Astrocyte of the spinal cord (primary cell): ENCODE measurements at places on chromosomes 3 and 15.

DNA sequence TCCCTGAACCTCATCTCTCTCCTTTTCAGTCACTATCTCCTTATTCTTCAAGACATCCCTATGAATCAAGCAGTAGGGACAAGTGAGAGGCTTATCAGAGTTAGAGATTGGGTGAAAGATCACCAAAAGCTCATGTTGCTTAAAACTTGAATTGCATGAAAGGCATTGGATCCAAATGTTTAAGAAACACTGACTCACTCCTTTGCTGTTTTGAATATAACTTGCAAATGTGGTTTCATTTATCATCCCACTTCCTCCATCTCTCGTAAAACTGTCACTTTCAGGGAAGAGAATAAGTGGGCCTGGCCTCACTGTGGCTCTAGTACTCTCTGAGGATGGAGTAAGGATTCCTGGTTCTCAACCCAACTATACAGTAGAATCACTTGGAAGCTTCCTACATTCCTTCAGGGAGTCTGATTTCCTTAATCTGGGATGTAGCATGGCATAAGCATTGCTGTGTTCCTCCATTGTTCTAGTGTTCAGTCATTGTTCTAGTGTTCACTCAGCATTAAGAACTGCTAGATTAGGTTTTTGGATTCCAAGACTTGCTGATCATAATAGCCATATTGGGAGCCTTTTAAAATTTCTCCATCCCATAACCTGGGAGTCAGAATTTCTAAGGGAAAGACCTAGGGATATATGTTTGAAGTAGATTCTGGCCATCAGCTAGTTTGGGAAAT, 171.8 kb downstream of the TMEM108 start:
- DNase-seq, result peak; percentile 56

DNA sequence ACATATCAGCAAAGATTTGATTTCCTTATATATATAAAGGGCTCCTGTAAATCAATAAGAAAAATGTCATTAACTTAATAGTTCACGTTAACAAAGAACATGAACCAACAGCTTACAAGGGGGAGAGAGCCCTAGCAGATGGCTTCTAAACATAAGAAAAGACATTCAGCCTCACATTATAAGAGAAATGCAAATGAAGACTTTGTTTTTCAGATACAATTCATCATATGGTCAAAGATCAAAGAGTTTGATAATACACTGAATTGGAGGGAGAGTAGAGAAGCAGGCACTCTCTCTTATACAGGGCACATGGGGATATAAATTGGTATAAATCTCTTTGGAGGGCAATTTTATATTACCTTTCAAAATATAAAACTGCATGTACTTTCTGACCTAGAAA, 21.1 kb downstream of the RBP2 start:
- no peak for DNase-seq

- DNase-seq, result no peak
Measured at GRCh38 chr15:78092261-78093041, at the start of gene SH2D7. TSS of gene SH2D7 (plus strand) at chr15:78092561. CDS start at chr15:78092585, 24 bp downstream.

DNA sequence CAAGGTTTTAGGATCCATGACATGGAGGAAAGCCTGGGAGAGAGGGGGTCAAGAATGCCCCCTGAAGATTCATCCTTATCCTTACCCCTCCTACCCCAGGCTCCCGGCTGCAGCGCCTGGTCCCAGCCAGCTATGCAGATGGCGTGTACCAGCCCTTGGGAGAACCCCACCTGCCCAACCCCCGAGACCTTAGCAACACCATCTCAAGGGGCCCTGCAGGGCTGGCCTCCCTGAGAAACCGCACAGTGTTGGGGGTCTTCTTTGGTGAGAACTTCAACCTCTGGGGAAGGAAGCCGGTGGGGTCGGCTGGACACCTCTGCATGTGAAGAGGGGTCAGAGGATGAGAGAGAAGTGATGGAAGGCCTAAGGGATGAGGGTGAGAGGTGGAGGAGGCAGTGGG, 4.3 kb downstream of the DUOX1 start:
- DNase-seq, result no peak

- no peak for DNase-seq
Measured at GRCh38 chr3:134366221-134366927, 7.9 kb downstream of the AMOTL2 start.

DNA sequence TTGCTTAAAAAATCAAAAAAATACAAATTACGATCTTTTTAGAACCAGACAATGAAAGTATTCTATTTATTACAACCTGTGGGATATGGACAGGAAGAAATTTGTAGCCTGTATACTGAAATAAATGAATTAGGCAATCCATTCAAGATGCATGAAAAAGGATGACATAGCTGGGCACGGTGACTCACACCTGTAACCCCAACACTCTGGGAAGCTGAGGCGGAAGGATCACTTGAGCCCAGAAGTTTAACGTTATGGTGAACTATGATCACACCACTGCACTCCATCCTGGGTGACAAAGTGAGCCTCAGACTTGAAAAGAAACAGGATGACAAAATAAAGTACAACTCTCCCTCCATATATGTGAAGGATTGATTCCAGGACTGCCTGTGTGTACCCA, 74.1 kb downstream of the MSL2 start:
- DNase-seq, result peak; percentile 10

DNA sequence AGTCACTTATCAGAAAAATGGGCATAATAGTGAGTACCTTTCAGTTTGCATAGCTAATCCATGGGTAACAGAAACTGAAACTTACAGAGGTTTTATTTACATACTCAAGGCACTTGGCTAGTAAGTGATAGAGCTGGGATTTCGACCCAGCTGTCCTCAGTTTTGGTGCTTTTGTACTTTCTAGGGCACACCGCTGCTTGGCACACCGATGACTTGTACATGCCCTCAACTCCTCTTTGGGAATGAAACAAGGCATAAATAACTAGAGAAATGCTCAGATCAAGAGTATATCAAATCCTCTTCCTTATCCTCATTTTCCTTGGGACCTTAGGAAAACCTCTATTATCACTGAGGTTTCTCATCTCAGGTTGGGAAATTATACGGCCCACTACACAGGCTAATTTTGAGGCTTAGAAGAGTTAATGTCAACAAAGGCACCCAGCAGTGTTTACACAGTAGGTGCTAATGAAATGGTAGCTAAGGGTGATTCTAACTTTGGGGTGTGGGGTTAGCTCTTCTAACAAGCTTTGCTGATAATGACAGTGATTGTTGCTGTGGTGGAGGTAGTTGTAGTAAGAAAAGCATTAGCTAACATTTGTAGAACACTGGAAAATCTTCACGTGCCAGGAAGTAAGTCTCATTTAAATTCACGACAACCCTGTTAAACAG, 20.3 kb upstream of the DGKG start:
- no peak for DNase-seq

GRCh38 chr3:25033407-25034029, 394.5 kb upstream of the RARB start:
- DNase-seq, result no peak

DNA sequence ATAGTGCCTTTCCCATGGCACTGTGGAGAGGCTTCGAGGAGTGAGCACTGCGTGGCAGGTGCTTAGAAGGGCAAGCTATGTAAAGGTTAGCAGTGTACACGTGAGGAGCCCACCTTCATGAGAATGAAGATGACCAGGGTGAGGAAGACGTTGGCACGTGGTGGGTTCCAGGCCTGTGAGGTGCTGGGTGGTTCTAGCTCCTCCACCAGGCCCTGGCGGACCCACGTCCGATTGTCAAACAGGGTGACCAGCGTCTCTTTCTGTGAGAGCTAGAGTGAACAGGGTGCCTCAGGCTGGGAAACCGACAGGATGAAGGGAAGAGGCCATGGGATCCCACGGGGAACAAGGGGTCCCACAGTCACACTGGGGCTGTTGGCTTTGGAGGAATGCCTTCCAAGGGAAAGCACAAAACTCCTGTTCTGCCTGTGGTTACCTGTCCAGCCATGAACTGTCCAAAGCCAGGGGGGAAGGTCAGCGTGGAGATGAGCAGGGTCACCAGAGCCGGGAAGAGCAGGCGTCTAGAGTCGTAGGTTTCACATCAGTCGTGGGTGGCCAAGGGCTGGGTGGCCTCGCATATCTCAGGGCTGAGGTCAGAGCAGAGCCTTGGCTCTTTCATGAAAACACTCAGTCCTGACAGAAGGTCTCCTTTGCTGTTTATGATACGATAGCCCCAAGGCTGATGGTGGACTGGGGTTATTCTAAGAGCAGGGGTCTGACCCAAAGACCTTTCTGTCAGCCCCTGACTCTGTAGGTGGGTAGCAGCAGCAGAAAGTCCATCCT, 6.0 kb downstream of the CLCN2 start:
- DNase-seq, result no peak

DNA sequence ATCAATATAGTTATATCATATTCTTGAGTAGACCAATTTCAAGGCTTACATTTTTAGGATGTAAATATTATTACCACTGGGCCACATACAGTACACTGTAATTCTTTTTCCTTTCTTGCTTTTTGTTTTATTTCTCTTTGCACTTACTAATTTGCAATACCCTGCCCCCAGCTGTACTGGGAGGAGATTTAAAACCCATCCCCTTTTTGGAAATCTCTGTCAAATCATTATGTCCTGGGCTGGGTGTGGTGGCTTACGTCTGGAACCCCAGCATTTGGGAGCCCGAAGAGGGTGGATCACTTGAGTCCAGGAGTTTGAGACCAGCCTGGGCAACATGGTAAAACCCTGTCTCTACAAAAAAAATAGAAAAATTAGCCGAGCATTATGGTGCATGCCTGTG, 16.2 kb downstream of the ZBTB11 start:
- no peak for DNase-seq

GRCh38 chr3:117510396-117510795, 800.8 kb downstream of the TUSC7 start:
- no peak for DNase-seq

- no peak for DNase-seq
Measured at GRCh38 chr15:64776402-64776786, 1.0 kb upstream of the RBPMS2 start.

DNA sequence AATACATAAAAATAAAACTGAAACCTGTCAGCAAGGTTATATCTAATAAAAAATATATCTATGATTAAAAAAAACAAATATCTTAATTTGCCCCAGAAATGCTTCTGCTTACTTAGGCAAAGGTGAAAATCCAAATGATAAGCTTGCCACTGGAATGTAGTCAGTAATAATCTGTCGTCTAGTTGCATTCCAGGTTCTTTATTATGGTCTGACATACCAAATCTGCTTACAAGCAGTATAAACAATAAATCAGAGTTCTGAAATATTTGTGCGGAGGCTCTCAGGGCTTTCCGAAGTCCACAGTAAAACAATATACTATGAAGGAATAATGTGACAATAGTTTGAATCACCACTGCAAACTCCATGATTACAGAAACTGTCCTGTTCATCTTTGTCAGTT, 1133.5 kb downstream of the ROBO1 start:
- no peak for DNase-seq

DNA sequence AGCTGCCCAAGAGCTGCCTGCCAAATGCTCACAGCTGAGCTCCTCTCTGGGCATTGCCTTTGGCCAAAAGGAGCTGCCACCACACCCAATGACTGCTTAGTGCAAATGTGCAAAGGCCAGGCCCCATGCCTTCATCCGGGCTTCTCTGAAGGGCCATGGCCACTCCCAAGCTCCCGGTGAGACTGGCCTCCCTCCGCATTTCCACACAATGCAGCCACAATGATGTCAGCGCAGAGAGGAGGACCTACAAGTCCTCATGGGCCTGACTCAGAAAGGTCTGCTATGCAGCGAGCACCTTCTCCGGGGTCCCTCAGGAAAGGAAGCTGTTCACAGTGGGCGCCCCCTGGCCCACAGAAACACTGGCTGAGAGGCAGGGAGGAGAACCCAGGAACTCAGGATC, 12.7 kb downstream of the OXTR start:
- no peak for DNase-seq

DNA sequence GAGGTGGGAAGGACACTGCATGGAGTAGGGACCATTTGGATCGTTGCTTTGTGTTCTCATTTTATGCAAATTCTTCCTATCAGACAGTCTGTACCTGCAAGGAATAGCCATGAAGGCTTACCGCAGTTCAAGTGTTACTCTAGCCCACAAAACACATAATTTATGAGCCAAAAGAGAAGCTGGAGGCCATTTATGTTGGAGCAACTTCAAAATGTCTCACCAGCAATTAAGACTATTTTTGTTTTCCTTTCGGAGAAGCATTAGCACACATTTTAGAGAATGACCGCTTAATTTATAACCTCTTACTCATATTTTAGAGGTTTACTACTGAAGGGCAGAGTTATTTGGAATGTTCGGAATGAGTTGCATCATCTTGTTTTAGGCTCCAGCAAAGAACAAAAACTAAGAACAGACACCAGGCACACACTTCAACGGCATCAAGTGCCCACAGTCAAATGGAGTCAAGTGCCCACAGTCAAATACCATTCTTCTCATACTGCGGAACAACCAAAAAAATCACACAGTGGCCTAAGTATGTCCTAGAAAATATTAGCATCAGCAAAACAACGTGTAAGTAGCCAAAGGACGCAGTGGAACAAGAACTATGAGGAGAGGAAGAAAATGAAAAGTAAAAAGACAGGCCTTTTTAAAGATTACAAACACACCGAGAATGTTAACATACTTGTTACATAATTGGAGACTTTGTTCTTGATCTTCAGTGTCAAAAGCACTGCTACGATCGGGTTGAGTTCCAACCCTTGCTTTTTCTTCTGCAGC, 17.5 kb upstream of the GOLGA8J start:
- peak; percentile 90 for DNase-seq

DNA sequence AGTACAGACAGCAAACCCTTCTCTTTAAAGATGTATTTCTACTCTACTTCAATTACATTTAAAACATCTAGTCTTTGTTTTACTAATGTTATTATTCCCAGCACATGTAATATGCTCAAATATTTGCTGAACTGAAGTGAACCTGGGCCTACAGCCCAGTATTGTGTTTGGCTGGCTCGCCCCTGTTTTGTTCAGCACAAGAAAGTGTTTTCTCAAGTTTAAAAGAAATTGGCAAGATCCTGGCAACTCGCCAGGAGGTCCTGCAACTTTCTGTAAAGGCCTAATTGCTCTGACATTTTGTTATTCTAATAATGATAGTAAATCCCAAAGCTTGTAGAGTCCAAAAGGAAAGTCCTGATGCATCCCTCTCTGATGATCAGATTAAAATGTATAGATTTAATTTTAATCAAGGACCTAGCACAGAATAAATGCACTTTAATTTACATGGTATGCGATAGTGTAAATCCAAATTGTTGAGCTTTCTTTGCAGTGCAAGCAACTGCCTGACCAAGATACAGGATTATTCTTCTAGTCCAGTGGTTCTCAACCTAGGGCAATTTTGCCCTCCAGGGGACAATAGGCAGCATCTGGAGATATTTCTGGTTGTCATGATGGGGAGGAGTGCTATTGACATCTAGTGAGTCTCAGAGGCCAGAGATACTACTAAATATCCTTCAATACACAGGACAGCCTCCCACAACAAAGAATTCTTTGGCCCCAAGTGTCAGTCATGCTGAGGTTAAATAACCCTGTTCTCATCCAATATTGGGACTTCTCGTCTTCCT, 35.7 kb upstream of the TMOD3 start:
- peak; percentile 60 for DNase-seq
